Sigmoid colon (tissue), 7 donors: ENCODE measurements at places on chromosomes 5 and 9. TPM values are rescaled to one million over a fixed set of nuclear protein-coding genes. Genes with fewer than 3 reads are reported as not detected.

- no peak overlapping the region for H3K27ac ChIP-seq
- H3K27me3 ChIP-seq: no peaks in the 10 kb centered on the region
- no peak for DNase-seq
These were observed 52.1 kb upstream of the TYRP1 start for GRCh38 chr9:12640866-12641636.

C9orf153 gene
- total RNA-seq: not detected

- peak overlapping the region; percentile 26 for H3K4me3 ChIP-seq
- no peaks in the 10 kb centered on the region for H3K36me3 ChIP-seq
- DNase-seq: peak; percentile 88
- H3K27ac ChIP-seq: peak overlapping the region; percentile 77
- peaks cover 36% of the 10 kb centered on the region for H3K4me1 ChIP-seq
These were observed 49.9 kb downstream of the ZFAND5 start for GRCh38 chr9:72315089-72315509.

SLC34A1 gene
- total RNA-seq: not detected

GRCh38 chr5:172929371-172929838 is 29.8 kb upstream of the RPL26L1 start:
- no peaks in the 10 kb centered on the region for H3K27me3 ChIP-seq
- H3K4me1 ChIP-seq: peaks cover 15% of the 10 kb centered on the region
- H3K36me3 ChIP-seq: no peaks in the 10 kb centered on the region
- H3K27ac ChIP-seq: no peak overlapping the region
- no peak overlapping the region for H3K4me3 ChIP-seq

- no peak for DNase-seq
- no peak overlapping the region for H3K27ac ChIP-seq
- H3K4me1 ChIP-seq: no peaks in the 10 kb centered on the region
These were observed 235.2 kb downstream of the EPB41L4A start for GRCh38 chr5:112183874-112184273.

GHR gene
- total RNA-seq: 22.8 TPM

- no peaks in the 10 kb centered on the region for H3K27me3 ChIP-seq
- no peak for DNase-seq
- H3K27ac ChIP-seq: no peak overlapping the region
These were observed 24.4 kb upstream of the RASA1 start for GRCh38 chr5:87243161-87243844.

- H3K4me1 ChIP-seq: no peaks in the 10 kb centered on the region
- H3K27ac ChIP-seq: no peak overlapping the region
- no peaks in the 10 kb centered on the region for H3K36me3 ChIP-seq
- H3K4me3 ChIP-seq: no peak overlapping the region
- no peaks in the 10 kb centered on the region for H3K27me3 ChIP-seq
- DNase-seq: no peak
These were observed 302.0 kb downstream of the NTRK2 start for GRCh38 chr9:84971571-84971970.

- no peaks in the 10 kb centered on the region for H3K36me3 ChIP-seq
- DNase-seq: no peak
- peaks cover 23% of the 10 kb centered on the region for H3K4me1 ChIP-seq
These were observed 49.9 kb upstream of the DPYSL3 start for GRCh38 chr5:147559749-147560148.

DNA sequence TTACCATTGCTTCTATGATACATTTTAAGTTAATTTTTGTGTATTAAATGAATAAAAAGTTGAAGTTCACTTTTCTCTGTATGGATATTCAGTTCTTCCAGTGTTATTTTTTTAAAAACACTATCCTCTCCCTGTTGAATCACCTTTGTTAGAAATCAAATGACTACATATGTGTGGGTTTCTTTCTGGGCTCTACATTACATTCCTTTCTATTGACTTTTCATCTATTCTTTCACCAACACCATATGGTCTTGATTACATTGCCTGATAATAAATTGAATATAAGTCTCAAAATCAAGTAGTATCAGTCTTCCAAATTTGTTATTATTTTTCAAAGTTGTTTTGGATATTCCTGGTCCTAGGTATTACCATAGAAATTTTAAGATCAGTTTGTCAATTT is 7.3 kb upstream of the RASEF start:
- no peak overlapping the region for H3K27ac ChIP-seq
- DNase-seq: no peak
- no peaks in the 10 kb centered on the region for H3K27me3 ChIP-seq
- no peak overlapping the region for H3K4me3 ChIP-seq
- H3K36me3 ChIP-seq: no peaks in the 10 kb centered on the region

DNA sequence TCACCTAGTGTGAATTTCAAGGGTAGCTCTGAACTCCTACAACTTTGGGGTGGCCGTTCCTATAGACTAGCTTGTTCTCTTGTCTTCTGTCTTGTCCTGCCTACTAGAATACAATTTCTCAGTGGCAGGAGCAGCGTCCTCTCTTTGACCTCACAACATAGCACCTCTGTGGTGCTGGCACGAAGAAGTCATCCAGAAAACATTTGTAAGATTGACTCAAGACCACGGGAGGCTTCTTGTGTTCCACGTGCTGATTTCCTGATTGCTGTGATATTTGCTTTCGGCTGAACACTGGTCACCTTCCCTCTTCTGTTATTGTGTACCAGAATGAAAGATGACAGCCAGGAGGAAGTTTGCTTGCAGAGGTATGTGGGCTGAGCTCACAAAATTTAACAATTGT is 27.0 kb downstream of the SLC1A1 start:
- no peak overlapping the region for H3K27ac ChIP-seq
- no peaks in the 10 kb centered on the region for H3K36me3 ChIP-seq
- no peak for DNase-seq
- no peak overlapping the region for H3K4me3 ChIP-seq

PMPCA gene
- total RNA-seq: 22.9 TPM

- H3K36me3 ChIP-seq: no peaks in the 10 kb centered on the region
- H3K4me3 ChIP-seq: no peak overlapping the region
- peaks cover 15% of the 10 kb centered on the region for H3K4me1 ChIP-seq
- DNase-seq: no peak
- no peak overlapping the region for H3K27ac ChIP-seq
These were observed 314.0 kb downstream of the PIK3R1 start for GRCh38 chr5:68529581-68529980.

SCGB3A1 gene
- total RNA-seq: not detected

INSL4 gene
- not detected for total RNA-seq

GRCh38 chr9:31824860-31825259 is 559.6 kb upstream of the ACO1 start:
- no peaks in the 10 kb centered on the region for H3K4me1 ChIP-seq
- no peak for DNase-seq
- H3K36me3 ChIP-seq: no peaks in the 10 kb centered on the region
- no peaks in the 10 kb centered on the region for H3K27me3 ChIP-seq
- H3K4me3 ChIP-seq: no peak overlapping the region

GAPT gene
- 0.49 TPM for total RNA-seq

LHX2 gene
- total RNA-seq: not detected

GRCh38 chr5:62372600-62372999 is 31.1 kb downstream of the DIMT1 start:
- no peaks in the 10 kb centered on the region for H3K4me1 ChIP-seq
- no peak overlapping the region for H3K4me3 ChIP-seq
- no peak for DNase-seq
- no peaks in the 10 kb centered on the region for H3K27me3 ChIP-seq
- peaks cover 7% of the 10 kb centered on the region for H3K36me3 ChIP-seq

GRCh38 chr5:174295702-174296436 is 250.4 kb downstream of the NSG2 start:
- no peak overlapping the region for H3K27ac ChIP-seq
- no peaks in the 10 kb centered on the region for H3K4me1 ChIP-seq
- H3K36me3 ChIP-seq: no peaks in the 10 kb centered on the region
- H3K27me3 ChIP-seq: no peaks in the 10 kb centered on the region

- no peak overlapping the region for H3K4me3 ChIP-seq
- H3K4me1 ChIP-seq: no peaks in the 10 kb centered on the region
- no peaks in the 10 kb centered on the region for H3K27me3 ChIP-seq
- H3K27ac ChIP-seq: no peak overlapping the region
- DNase-seq: no peak
These were observed 53.1 kb downstream of the LIX1 start for GRCh38 chr5:97089149-97089801.
